Stimulated activated naive CD4-positive, alpha-beta T cell (primary cell): ENCODE measurements at places on chromosomes 6 and 20.

DNA sequence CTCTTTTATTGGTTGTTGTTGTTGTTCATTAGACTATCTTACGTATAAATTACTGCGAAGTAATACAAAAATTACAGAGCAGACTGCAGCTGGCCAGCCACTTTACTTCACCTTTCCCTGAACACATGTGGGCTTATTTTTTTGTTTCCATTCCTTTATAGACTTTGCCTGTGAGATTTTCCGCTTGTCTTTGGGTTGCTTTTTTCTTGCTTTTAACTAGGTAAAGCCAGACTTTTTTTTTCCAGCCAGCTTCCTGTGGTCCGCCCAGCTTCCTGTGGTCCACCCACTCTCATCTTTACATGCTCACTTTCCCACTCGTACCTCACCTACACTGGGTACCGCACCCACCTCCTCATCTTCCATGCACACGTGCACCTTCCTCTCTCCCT lies 79.0 kb downstream of the IPCEF1 start:
- DNase-seq: peak; percentile 8

- DNase-seq: no peak
These were observed 48.8 kb downstream of the DST start for GRCh38 chr6:56593801-56594318.

- no peak for DNase-seq
These were observed 78.7 kb downstream of the SGK1 start for GRCh38 chr6:134238960-134239795.

DNA sequence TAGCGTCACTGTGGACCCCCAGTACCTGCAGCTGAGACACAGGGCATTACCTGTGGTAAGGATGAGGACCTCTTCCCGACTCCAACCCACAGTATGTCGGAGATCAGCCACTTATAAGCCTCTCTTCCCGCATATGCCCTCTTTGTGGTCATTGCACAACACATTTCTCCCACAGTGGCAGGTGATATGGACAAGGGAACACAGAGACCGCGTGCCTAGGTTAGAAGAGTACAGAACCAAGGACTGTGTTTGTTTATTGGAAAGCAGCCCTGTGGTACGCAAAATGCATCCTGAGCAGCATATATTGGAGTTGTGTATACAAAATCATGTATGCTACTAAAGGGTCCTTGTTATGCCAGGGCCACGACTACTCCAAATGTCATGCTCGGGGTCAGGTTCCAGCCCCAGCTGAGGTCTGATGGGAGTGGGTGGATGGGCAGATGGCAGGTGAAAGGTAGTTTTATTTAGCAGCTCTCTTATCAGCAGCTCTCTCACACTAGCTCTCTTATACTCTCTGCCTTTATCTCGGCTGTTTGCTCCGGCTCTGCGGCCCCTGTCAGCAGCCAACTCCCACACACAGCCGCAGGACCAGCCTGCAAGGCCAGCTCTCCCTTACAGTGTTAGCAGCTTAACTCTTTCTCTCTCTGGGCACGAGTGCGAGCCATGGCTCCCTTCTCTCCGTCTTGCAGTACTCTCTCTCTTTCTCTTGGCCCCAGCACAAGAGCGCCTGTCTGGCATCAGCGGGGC lies 569.0 kb downstream of the KIF16B start:
- no peak for DNase-seq

GRCh38 chr20:40582531-40582930 lies 106.5 kb downstream of the MAFB start:
- no peak for DNase-seq

GRCh38 chr20:11111191-11111590 lies 437.4 kb upstream of the JAG1 start:
- no peak for DNase-seq

DNA sequence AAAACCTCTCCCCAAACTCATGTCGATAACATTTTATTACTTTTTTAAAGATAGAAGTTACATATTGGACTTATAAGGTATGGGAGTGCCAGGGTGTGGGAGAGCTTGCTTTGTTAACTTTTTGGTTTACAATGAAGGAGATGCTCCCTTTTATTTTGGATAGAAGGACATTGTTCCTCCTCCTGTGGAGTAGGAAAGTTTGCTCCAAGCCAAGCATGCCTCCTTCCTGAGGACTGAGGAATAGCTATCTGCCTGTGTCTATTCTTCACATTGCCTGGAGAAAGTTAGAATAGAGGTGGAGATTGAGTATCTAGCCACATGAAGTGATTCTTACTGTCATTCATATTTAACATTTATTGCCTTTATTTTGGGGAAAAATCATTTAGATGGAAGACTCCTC lies 71.9 kb downstream of the EYA4 start:
- no peak for DNase-seq

DNA sequence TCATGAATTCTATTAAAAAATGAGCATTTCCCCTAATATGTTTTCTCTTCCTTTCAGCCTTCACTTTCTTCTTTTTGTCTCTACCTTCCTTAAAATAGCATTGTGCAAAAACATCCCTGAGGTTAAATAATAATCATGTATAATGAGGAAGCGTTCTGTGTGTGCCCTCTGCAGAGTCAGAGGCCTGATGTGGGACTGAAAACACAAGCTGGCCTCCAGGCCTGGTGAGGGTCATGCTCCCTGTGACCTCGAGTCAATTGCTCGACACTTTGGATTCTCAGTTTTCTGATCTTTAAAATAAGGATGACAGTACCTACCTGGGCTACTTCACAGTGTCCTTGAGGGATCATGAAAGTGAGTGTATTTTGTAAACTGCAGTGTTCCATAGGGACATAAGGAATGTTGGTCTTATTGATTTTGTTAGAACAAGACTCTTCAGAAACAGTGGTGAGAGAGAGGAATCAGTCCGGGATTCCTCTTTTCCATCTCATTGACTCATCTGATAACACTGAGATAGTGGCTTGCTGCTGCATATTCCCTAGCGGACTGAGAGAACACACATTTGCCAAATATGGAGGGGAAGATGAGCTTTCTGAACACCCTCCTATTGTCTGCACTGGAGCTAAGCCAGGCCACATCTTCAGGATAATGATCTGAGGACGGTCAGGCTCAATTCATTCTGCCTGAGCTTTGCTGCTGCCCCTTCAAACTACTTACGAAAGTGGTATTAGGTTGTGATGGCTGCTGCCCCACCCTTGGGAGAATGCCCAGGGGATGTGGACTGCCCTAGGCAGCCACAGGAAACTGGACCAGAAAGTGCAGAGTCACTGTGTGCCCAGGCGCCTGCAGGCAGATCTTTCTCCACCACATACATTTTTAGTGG lies 39.6 kb upstream of the PDE7B start:
- no peak for DNase-seq
